ENCODE measurements at places on chromosomes 5 and 9. TPM values are rescaled to one million over a fixed set of nuclear protein-coding genes. Genes with fewer than 3 reads are reported as not detected.

DNA sequence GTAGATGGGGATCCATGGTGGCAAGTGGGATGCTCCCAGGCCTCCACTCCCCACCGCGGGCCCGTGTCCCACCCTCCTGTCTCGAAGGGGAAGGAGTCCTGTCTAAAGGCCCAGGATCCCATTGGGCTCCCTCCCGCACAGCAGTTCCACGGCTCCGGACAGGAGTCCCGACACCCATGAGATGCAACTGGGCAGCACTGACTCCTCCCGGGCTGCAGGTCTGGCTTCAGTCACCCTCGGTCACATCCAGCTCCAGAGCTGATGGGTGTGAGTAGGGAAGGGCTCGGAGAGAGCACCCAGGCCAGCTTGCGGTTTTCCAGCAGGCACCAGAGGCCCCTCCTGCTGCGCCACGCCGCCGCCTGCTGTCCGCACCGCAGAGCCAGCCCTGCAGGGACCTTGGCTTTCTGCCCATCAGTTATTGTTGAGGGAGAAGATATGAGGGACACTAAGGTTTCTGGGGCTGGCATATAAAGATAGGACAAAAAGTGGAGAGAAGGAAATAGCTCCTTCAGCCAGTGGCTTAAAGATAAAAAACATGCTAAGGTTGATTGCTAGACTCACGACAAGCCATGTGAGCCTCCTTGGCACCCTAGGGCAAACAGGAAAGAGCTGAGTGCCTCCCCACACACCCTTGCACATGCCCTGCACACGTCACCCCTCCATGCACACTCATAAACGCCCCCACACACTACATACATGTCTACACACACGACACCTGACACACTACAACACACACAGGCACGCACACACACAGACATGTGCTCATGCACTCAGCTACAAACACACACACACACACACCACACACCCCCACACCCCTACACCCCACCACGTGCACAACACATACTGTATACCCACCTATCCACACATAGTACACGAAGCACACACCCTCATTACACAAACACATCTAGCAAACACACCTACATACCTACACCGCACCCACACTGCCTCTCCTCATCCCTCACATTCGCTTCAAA lies 79.0 kb downstream of the AK8 start:
- no peaks in the 10 kb centered on the region for H3K27me3 ChIP-seq
- H3K27ac ChIP-seq, result no peak overlapping the region
- H3K4me1 ChIP-seq, result no peaks in the 10 kb centered on the region
- no peaks in the 10 kb centered on the region for H3K36me3 ChIP-seq

GRCh38 chr9:106110483-106110882 lies 416.1 kb downstream of the TMEM38B start:
- H3K27me3 ChIP-seq, result no peaks in the 10 kb centered on the region
- H3K4me1 ChIP-seq, result no peaks in the 10 kb centered on the region
- no peak for DNase-seq
- H3K36me3 ChIP-seq, result no peaks in the 10 kb centered on the region

DNA sequence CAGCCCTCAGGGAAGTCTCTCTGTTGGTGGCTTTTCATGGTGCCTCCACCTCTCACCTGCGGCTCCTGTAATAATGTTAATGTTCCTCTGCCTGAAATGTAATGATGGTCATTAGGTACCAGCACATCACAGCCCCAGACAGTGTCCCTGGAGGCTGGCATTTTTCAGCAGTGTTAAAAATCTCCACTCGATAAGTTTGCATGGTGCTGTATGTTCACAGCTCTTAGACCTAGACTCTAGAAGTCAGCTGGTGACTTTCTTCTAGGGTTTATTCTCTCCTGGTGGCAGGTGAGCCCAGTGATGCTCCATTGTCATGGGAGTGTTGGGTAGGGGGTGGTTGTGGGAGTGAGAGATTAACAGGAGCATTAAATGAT lies 53.1 kb downstream of the GPR107 start:
- no peak for DNase-seq
- H3K4me1 ChIP-seq, result no peaks in the 10 kb centered on the region
- H3K36me3 ChIP-seq, result peaks cover 13% of the 10 kb centered on the region
- H3K27ac ChIP-seq, result no peak overlapping the region

DNA sequence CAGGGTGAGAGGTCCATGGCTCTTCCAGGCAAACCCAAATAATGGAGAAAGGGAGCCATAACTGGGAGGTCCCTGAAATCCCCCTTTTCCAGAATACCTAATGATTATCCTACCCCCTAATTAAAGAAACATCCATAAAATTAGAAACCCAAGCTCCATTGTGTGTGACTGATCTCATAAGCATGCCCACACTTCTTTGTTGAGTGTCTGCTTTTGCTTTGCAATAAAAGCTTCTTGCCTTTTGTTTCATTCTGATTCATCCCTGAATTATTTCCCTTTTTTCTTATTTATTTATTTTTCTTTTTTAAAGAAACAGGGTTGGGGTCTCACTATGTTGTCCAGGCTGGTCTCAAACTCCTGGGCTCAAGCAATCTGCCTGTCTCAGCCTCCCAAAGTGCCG lies 33.1 kb downstream of the BTF3 start:
- peaks cover 3% of the 10 kb centered on the region for H3K4me1 ChIP-seq
- no peak for DNase-seq
- no peak overlapping the region for H3K4me3 ChIP-seq
- no peaks in the 10 kb centered on the region for H3K36me3 ChIP-seq

The SLC4A9 gene
- not detected for total RNA-seq

The EIF4EBP3 gene
- total RNA-seq, result 6.0 TPM

The TLX3 gene
- total RNA-seq, result not detected

All from thoracic aorta (tissue), 2 donors.